ENCODE measurements at places on chromosomes 11 and 22. TPM values are rescaled to one million over a fixed set of nuclear protein-coding genes. Genes with fewer than 3 reads are reported as not detected.

NXPE4 gene
- total RNA-seq = not detected

XKR3 gene
- not detected for total RNA-seq

SHISA8 gene
- not detected for total RNA-seq

OR8A1 gene
- total RNA-seq = not detected

SCN2B gene
- not detected for total RNA-seq
